ENCODE measurements at places on chromosomes 1 and 21.

DNA sequence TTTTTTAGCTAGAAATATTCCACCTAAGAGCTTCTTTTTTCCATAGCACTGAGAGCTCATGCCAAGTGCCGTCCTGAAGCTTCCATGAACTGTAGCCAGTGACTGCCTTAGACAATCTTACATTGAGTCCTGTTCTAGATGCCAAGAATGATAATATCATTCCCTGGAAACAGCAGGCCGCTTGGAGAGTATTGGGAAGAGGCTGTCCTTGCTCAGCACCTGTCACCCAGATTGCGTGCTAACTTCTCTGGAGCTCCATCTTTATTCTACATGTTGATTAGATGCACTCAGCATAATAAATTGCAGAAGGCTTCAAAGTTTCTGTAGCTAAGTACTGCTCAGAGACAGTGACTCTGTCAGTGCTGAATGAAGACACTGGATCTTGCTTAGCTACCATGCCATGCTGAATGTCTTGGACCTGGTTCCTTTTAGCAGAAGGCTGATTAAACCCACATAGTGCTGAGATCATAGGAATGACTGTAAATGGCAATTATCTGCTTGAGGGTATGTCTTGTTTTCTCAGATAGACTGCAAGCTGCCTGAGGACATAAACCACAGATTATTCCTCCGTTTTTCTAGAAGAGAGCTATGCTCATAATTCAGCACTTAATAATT lies 83.1 kb upstream of the IRF2BP2 start:
- no peak for DNase-seq

- DNase-seq: no peak
These were observed 33.6 kb downstream of the CHML start for GRCh38 chr1:241606544-241606943.

GRCh38 chr1:223429821-223430220 lies 36.6 kb downstream of the CCDC185 start:
- no peak for DNase-seq

GRCh38 chr1:46394108-46394871 lies at the start of gene FAAH:
Gene FAAH, plus strand, starts transcription at chr1:46394317. Its CDS starts 32 bp downstream, at chr1:46394349.
- no peak for DNase-seq

- no peak for DNase-seq
These were observed 13.5 kb downstream of the RUNX1 start for GRCh38 chr21:35035581-35035980.

DNA sequence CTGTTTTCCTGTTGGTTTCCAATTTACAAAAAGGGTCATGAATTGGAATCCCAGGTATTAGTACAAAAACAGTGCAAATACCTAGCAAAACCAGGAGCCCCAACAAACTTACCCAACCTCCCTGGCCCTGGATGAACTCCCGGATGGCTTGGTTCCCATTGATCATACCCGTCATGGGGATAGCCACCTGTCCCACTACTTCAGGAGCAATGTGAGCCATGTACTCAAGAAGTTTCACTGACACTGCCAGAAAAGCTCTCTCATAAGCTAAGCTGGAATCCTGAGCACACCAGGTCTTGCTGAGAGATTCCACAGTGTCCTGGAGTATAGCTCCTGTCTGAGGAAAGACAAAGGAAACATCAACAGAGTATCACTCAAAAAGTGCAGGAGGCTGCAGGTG lies 5.7 kb downstream of the BCL2L15 start:
- no peak for DNase-seq

GRCh38 chr1:155649676-155650075 lies 38.9 kb downstream of the YY1AP1 start:
- no peak for DNase-seq

- DNase-seq: no peak
These were observed 55.8 kb downstream of the CCDC30 start for GRCh38 chr1:42518908-42519307.

GRCh38 chr1:175888996-175889395 lies 145.6 kb upstream of the TNR start:
- DNase-seq: no peak

DNA sequence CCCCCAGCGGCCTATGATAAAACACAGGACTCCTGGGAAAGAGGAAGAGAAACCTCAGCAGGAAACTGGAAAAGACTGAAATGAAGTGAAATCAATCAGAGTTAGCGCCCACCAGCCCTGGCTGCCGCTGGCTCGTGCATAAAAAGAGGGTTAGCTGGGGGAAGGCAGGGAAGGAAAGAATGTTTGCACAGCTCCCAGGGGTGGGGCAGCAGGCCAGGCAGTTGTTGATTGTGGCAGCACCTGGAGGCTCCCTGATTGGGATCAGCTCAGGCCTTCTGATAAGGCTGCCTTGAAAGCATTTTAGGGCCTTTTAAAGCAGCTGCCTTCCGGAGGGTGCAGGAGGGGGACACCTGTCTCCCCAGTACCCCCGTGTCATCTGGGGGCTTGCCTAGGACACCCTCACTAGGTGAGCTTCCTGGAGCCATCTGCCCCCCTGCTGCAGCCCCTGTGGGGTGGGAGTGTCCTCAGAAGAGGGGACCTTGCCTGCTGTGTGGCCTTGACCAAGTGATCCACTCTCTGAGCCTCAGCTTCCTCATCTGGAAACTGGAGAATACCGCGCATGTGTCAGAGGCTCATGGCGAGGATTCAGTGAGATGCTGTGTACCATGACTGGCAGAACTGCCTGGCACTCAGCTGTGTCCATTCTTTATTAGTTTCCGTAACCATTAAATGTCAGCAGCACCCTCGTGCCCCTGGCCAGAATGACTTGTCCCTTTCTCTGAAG lies 6.6 kb downstream of the EPHB2 start:
- DNase-seq: no peak

GRCh38 chr1:238642231-238642630 lies 744.1 kb upstream of the CHRM3 start:
- no peak for DNase-seq

Data from NCI-H1048 (cell line).